Stimulated activated CD8-positive, alpha-beta memory T cell treated with anti-CD3 and anti-CD28 coated beads, Interleukin-4, amount 100 ng/mL, for 48 hours (primary cell): ENCODE measurements at places on chromosomes 2 and 18.

DNA sequence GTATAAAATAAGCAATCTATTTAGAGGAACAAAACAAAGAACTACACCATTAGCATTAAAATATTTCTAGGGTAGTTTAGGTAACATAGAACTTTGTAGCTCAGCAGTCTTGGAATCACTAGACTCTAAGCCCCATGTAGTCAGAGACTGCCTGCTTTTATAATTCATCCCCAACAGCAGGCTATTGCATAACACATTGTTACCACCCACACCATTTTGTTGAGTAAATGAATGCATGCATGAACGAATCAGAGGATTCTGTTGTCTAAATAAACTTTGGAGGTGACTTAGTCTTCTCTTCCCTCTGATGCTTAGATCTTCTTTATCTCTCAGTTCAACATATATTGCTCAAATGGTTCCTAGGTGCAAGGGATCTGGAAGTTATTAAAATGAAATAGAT lies 167.6 kb upstream of the TNP1 start:
- no peak for DNase-seq

- no peak for DNase-seq
These were observed 25.7 kb downstream of the L3MBTL4 start for GRCh38 chr18:6389005-6389404.

DNA sequence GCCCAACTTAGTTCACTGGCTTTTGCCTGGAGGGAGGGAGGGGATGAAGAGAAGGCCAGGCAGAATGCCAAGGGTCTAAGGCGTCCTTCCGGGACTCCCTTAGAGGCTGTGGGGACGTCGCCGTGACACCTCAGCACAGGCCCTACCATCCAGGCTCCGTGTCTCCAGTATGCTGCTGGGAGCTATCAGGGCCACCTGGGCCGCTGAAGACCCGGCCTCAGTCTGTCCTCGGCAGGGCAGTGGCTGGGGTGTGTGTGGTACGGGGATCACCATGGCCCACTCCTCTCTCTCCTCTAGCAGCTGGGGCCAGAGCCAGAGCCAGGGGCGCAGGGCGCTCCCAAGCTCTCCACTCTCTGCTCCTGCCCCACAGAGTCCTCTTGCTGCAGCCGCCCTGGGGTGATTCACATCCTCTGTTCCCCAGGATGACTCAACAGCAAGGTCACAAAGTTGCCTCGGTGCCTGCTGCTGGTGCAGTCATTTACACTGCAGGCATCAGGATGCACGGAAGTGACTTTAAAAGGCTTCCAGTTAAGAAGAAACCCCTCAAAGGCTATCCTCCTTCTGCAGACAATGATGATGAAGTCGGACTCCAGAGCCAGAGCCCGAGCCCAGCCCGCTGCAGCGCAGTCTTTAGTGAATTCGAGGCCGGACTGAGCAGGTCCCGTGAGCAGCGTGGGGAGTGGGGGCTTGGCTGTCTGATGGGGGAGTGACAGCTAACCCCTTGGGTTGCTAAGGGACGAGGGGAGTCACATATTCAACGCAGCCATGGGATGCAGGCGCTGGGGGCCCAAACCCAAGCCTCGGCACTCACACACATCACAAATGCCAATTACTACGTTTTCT lies 31.9 kb downstream of the SNORC start:
- DNase-seq, result peak; percentile 74

- DNase-seq, result no peak
These were observed 107.4 kb upstream of the KCTD1 start for GRCh38 chr18:26655525-26656430.

GRCh38 chr2:230773039-230773773 lies 60.6 kb downstream of the CAB39 start:
- DNase-seq, result no peak
